Right lobe of liver (tissue), 6 donors: ENCODE measurements at places on chromosomes 6 and 20.

DNA sequence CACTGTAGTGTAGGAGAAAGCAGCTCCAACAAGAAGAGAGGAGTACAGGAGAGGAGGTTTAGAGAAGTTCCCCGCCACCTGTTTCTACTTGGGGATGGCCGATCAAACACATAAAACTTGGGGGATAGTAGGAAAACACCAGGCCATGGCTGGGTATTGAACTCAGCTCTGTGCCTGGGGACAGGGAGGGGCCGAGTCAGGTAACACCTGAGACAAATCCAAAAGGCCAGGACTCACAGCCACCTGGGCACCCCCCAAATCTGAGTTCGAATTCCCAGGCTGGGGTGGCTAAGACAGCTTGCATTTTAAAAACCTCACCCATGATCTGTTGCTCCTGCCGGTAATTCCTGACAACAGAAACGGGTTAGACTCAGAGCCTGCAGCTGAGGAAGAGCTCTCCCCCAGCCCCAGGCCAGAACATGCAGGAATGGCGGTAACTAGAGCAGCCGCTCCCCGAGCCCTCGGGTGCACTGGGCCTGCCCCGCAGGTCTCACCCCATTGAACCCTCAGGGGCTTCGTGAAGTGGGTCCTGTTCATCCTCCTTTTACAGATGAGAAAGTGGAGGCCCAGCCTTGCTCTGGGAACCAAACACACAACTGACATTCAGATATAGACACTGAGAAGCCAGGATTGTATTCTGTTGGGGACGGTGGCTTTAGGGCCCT, 61.0 kb downstream of the TCP11 start:
- H3K27ac ChIP-seq: no peak overlapping the region
- peaks cover 5% of the 10 kb centered on the region for H3K36me3 ChIP-seq
- no peaks in the 10 kb centered on the region for H3K4me1 ChIP-seq
- peak; percentile 5 for DNase-seq

DNA sequence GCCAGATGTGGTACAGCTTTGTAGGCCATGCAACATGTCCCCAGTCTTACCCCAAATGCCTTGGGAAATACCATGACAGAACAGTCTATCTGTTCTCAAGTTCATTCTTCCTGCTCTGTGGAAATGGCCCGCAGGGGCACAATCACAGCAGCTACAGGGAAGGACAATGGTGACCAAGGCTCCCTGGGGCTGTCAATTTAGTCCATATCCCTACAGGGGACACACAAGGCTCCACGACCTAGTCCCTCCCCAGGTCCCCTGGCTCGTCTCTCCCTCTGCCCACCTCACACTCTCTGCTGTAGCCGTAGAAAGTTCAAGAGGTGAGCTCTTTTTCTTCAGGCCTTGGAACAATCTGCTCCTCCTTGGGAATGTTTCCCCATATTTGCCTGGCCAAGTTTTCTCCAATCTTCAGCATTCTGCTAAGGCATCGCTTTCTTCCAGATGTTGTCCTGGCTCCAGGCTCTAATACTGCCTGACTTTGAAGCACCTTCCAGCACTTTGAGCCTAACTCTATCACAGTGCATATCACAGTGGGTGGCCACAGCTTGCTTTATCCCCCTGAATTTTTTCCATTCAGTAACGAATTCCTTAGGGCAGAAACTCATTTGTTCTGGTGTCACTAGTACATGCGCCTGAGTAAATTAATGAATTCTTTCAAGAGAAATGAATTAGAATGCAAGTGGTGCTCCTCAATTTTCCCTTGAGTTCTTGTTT, 92.6 kb downstream of the MAP3K7 start:
- no peak overlapping the region for H3K4me3 ChIP-seq
- DNase-seq: no peak
- no peaks in the 10 kb centered on the region for H3K36me3 ChIP-seq

GRCh38 chr6:108260126-108260808, 573 bp downstream of the SNX3 start:
- H3K27me3 ChIP-seq: no peaks in the 10 kb centered on the region
- DNase-seq: peak; percentile 75
- H3K36me3 ChIP-seq: no peaks in the 10 kb centered on the region

DNA sequence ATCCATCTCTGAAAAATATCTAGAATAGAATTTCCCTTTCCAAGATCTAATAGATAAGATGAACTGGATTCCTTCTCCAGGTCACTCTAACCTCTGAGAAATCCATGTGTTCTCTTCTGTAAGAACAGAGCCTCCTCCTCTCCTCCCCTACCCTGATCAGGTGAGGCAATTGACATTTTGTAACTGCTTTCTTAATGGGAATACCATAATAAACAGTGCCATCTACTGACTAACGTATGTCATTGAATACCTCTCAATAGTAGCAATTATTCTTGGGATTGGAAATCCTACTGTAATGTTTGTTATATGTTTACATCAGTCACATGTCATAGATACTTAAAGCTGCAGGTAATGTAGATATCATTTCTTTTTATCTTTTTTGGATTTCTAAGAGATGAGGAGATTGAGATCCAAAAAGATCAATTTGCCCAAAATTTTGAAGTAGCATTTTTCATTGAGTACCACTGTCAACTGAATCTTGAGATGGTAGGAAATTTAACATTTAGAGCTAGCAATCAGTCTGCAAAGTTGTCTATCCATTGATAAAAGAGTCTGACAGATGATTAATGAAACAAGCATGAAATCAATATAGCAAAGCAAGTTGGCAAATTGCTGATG, 365.8 kb upstream of the HSF2 start:
- no peaks in the 10 kb centered on the region for H3K36me3 ChIP-seq
- no peak overlapping the region for H3K27ac ChIP-seq
- H3K27me3 ChIP-seq: no peaks in the 10 kb centered on the region
- no peak for DNase-seq
- H3K4me3 ChIP-seq: no peak overlapping the region

DNA sequence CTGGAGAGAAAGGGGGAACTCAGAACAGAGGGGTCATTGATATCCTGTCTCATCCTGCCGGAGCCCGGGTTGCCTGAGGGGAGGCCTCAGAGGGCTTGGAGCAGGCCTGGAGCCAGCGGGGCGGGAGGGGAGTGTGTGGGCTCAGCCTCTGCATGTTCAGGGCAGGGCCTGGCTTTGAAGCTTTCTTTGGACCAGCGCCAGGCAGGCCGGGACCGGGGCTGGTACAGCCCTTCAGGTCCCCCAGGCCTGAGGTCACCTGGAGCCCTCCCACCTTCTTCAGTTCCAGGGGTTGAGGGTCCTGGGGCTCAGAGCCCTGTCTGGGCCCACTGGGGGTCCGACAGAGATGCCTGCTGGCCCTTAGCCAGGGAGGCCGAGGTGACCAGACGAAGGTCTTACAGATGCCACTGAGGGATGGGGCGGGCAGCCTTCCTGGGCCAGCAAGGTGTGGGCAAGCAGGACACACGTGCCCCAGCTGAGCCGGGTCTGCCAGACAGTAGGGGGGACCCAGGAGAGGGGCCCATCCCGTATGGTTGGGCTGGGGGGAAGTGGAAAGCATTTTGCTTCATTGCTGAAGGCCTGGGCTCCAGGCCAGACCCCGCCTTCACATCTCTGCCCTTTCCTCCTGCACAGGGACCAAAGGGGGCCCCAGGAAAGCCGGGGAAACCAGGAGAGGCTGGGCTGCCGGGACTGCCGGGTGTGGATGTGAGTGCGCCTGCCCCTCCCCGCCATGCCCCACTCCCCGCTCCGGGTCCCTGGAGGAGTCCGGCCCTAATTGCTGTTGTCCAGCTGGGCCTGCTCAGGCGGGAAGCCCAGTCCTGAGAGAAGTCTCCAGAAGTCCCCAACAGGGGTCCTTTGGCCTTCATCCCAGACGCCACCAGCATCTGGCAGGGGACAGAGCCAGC, 2.0 kb downstream of the COL9A3 start:
- no peak for DNase-seq
- H3K4me3 ChIP-seq: no peak overlapping the region
- no peaks in the 10 kb centered on the region for H3K4me1 ChIP-seq
- H3K27me3 ChIP-seq: no peaks in the 10 kb centered on the region
- no peaks in the 10 kb centered on the region for H3K36me3 ChIP-seq

- no peaks in the 10 kb centered on the region for H3K36me3 ChIP-seq
- H3K4me1 ChIP-seq: peaks cover 5% of the 10 kb centered on the region
- no peaks in the 10 kb centered on the region for H3K27me3 ChIP-seq
- H3K4me3 ChIP-seq: no peak overlapping the region
- no peak for DNase-seq
Observed at GRCh38 chr20:38220587-38221118, 39.9 kb downstream of the KIAA1755 start.

DNA sequence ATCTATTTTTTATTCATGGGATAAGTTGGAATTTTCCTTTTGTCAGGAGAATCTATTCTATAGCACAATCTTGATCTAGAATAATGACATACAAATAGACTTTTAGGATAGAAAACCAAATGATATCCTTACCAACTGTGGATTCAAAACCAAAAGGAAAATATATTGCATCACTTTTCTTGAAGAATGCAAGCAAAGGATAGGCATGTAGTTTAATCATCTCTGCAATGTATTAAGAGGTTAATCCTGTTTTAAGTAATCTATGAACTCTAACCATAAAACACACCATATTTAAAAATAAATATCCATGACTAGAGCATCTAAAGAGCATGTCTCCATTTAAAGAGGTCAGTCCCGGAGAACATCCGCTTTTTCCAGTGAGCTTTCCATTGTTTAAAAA, 106.7 kb upstream of the CNKSR3 start:
- H3K4me3 ChIP-seq: no peak overlapping the region
- H3K4me1 ChIP-seq: no peaks in the 10 kb centered on the region
- no peak overlapping the region for H3K27ac ChIP-seq
- no peaks in the 10 kb centered on the region for H3K27me3 ChIP-seq
- H3K36me3 ChIP-seq: no peaks in the 10 kb centered on the region

GRCh38 chr6:12844284-12845223, 128.0 kb downstream of the PHACTR1 start:
- H3K4me3 ChIP-seq: no peak overlapping the region
- no peaks in the 10 kb centered on the region for H3K4me1 ChIP-seq
- no peak overlapping the region for H3K27ac ChIP-seq
- H3K27me3 ChIP-seq: peaks cover 6% of the 10 kb centered on the region
- H3K36me3 ChIP-seq: no peaks in the 10 kb centered on the region
- no peak for DNase-seq

- H3K27me3 ChIP-seq: no peaks in the 10 kb centered on the region
- DNase-seq: no peak
- no peak overlapping the region for H3K4me3 ChIP-seq
- H3K4me1 ChIP-seq: no peaks in the 10 kb centered on the region
- no peak overlapping the region for H3K27ac ChIP-seq
- no peaks in the 10 kb centered on the region for H3K36me3 ChIP-seq
Observed at GRCh38 chr20:62765432-62766070, 30.7 kb upstream of the MRGBP start.

- no peak overlapping the region for H3K27ac ChIP-seq
- no peak overlapping the region for H3K4me3 ChIP-seq
- no peak for DNase-seq
- no peaks in the 10 kb centered on the region for H3K4me1 ChIP-seq
Observed at GRCh38 chr20:50701041-50701963, 10.0 kb upstream of the RIPOR3 start.

DNA sequence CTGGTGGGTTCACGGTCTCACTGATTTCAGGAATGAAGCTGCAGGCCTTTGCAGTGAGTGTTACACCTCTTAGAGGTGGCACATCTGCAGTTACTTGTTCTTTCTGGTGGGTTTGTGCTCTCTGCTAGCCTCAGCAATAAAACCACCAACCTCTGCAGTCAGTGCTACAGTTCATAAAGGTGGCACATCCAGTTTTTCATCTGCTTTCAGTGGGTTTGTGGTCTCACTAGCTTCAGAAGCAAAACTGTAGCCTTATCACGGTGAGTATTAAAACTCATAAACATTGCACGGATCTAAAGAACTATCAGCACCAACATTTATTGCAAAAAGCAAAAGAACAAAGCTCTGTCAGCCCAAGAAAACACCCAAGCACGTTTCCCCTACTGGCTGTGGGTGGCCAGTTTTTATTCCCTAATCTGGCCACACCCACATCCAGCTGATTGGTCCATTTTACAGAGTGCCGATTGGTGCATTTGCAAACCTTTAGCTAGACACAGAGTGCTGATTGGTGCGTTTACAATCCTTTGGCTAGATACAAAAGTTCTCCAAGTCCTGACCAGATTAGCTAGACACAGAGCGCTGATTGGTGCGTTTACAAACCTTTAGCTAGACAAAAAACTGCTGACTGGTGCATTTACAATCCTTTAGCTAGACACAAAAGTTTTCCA, 3.4 kb upstream of the TMEM14C start:
- no peaks in the 10 kb centered on the region for H3K4me1 ChIP-seq
- no peaks in the 10 kb centered on the region for H3K36me3 ChIP-seq
- peak overlapping the region; percentile 47 for H3K4me3 ChIP-seq
- no peak for DNase-seq

DNA sequence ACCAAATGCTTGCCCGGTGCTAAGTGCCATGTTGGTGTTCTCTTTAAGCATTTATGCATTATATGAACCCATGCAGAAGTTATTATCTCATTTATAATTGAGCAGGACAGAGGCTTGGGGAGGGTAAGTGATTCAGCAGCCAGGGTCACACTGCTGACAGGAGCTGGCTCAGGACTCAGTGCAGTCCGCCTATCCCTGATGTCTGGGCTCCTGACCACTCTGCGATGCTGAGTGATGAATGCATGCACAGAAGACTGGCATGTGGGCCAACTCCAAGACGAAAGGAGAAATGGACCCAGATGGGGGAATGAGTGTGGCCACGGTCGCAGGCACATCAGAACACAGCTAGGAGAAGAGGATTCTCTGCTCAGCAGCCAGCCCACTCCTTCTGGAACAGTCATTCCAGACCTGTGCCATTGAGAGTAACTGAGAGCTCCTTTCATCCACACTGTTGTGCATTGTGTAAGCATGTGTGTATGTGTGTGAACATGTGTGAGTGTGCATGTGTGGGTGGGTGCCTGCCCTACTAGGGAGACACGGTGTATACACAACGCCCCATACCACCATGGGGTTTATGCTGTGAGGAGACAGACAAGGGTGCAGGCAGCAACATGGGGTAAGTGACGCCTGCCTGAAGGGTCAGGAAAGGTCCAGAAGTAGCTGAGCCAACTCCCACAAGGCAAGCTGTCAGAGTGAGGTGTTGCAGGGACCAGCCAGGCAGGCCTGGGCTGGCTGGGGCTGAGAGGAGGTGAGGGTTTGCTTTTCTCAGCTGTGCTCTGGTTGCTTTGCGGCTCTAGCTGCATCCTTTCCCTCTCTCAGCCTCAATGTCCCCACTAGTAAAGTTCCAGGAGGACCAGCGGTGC, 97.8 kb upstream of the PMEPA1 start:
- no peak overlapping the region for H3K27ac ChIP-seq
- no peaks in the 10 kb centered on the region for H3K4me1 ChIP-seq
- H3K4me3 ChIP-seq: no peak overlapping the region
- DNase-seq: no peak
- H3K36me3 ChIP-seq: no peaks in the 10 kb centered on the region

- H3K36me3 ChIP-seq: peaks cover 30% of the 10 kb centered on the region
- no peak overlapping the region for H3K4me3 ChIP-seq
- no peak for DNase-seq
- no peaks in the 10 kb centered on the region for H3K27me3 ChIP-seq
Observed at GRCh38 chr20:32439132-32439829, 81.2 kb downstream of the ASXL1 start.

DNA sequence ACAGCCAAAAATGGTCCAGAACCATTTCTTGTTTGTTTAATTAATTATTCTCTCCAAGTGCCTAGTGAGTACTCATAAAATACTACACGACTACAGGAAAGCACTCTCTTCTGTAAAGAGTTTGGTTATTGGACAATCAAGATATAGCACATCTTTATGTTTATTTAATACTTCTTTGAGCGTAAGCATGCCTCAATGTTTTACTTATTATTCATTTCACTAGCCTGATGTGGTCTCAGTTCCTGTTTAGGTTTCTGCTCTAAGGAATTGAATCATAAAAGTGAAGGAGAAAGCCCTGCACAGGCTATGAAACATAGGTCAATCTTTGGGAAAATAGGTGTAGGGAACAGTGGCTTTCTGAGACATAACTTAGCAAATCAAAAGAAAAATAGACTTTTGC, 45.9 kb upstream of the AIG1 start:
- no peak overlapping the region for H3K27ac ChIP-seq
- H3K4me1 ChIP-seq: no peaks in the 10 kb centered on the region
